Chondrocyte (in vitro differentiated cells): ENCODE measurements at places on chromosomes 7 and 10. TPM values are rescaled to one million over a fixed set of nuclear protein-coding genes. Genes with fewer than 3 reads are reported as not detected.

- no peak overlapping the region for H3K4me3 ChIP-seq
- peaks cover 11% of the 10 kb centered on the region for H3K27me3 ChIP-seq
- no peak for DNase-seq
Observed at GRCh38 chr10:125640653-125641052, 42.3 kb downstream of the TEX36 start.

DNA sequence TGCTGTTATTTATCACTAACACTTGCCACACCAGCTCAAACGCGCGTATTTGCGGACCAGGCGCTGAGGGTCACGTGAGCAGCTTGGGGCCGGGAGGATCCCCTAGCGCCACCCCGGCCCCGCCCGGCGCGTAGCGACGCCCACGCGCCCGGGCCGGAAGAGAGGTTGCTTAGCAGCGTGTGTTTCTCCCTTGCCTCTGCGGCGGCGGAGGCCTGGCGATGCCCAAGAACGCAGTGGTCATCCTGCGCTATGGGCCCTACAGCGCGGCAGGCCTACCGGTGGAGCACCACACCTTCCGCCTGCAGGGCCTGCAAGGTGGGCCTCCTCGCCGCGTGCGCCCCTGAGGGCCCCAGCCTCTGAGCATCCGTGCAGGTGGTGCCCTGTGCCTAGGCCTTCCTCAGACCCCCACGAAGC, at the start of gene C10orf53:
Gene C10orf53 (plus strand): TSS at position 172 of the 414 bp plus-strand sequence. CDS start 47 bp downstream, at position 219.
- H3K4me3 ChIP-seq: peak within 1 kb of the TSS; percentile 54
- peaks cover 4% of the 10 kb centered on the region for H3K4me1 ChIP-seq
- H3K36me3 ChIP-seq: peaks cover 1% of the 10 kb centered on the region
- DNase-seq: no peak
- H3K27me3 ChIP-seq: peaks cover 52% of the 10 kb centered on the region
- H3K27ac ChIP-seq: no peak within 1 kb of the TSS

DNA sequence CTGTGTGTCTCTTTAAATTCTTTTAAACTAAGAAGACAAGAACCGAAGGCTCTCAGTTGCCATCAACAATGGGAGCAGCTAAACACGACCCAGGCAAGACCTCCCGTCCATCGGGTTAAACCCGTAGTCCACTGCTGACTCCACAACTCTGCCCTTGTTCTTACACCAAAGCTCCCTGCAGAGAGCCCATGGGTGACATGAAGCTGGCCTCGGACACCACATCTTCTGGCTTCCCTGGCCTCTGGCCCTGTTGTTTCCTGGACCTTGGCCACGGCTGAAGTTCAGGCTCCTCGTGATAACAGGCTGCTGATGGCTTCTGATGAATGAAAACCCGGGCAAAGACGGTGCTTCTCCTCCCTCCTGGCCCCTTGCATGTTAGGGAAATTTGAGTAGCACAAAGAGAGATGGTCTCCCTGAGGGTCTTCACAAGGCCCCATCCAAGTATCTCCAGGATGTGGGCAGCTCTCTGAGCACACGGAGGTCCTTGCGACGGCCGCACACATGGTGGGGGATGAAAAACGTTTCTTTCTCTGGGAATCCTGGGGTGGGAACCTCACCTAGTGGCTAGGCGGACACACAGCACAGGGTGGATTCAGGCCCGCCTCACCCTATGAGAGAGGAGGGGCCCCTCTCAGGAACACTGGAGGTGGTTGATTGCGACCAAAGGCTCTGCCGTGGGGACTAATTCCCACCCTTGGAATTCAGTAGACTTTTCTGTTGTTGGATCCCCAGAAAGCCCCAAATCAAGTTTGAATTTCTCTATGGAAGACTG, 271.1 kb downstream of the ADARB2 start:
- H3K36me3 ChIP-seq: no peaks in the 10 kb centered on the region
- peaks cover 4% of the 10 kb centered on the region for H3K27me3 ChIP-seq
- H3K4me1 ChIP-seq: peaks cover 22% of the 10 kb centered on the region

GRCh38 chr10:109588259-109588658, 335.1 kb downstream of the XPNPEP1 start:
- no peak overlapping the region for H3K27ac ChIP-seq
- DNase-seq: no peak
- no peak overlapping the region for H3K4me3 ChIP-seq
- H3K27me3 ChIP-seq: no peaks in the 10 kb centered on the region

The TMEM196 gene
- not detected in 3 replicates for total RNA-seq

- peaks cover 6% of the 10 kb centered on the region for H3K4me1 ChIP-seq
- H3K36me3 ChIP-seq: no peaks in the 10 kb centered on the region
- H3K27me3 ChIP-seq: no peaks in the 10 kb centered on the region
Observed at GRCh38 chr7:11540271-11540761, 291.7 kb downstream of the THSD7A start.

The LDB1 gene
- 64.6 to 73.9 TPM (median 65.7 TPM) in 3 replicates for total RNA-seq
